Brain microvascular endothelial cell (primary cell): ENCODE measurements at places on chromosomes 5 and 9.

GRCh38 chr9:93667627-93668026 lies 91.2 kb downstream of the PHF2 start:
- no peak for DNase-seq

DNA sequence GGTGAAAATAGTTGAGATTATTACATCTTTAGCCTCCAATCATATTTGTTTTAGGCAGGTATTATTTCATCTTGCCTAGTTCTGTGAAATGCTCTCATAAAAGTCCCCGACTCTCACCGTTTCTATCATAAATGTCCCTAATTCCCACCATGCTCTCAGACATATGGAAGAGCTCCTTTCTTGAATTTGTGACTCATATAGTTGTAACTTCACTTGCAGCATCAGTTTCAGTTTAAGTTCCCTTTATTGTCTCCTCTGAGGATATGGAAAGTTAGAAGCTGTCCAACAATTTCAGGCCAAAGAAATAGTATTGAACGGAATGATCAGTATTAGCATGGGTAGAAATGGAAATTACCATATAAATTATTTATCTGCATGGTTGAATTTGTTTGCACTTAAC lies 187.5 kb upstream of the NR4A3 start:
- no peak for DNase-seq

- no peak for DNase-seq
These were observed 271.0 kb upstream of the RIOK2 start for GRCh38 chr5:97454015-97454414.

GRCh38 chr9:16289639-16290038 lies 580.8 kb downstream of the BNC2 start:
- no peak for DNase-seq

DNA sequence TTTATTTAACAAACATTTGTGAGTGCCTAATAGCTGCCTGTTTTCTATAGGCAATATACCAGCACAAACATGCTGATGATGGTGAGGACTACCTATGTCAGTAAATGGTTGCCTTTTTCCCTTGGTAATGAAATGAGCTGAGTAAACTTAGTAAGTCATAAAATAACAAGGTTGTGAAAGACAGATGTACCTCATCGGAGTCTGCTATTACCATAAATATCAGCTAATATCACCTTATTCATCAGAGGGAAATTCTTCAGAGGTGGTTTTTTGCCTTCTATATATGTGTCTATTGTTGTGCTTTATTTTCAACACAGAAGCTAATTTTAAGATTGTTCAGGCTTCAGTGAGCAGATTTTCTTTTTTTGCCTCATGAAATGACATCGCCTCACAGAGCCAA lies 1040.5 kb downstream of the DTWD2 start:
- no peak for DNase-seq

DNA sequence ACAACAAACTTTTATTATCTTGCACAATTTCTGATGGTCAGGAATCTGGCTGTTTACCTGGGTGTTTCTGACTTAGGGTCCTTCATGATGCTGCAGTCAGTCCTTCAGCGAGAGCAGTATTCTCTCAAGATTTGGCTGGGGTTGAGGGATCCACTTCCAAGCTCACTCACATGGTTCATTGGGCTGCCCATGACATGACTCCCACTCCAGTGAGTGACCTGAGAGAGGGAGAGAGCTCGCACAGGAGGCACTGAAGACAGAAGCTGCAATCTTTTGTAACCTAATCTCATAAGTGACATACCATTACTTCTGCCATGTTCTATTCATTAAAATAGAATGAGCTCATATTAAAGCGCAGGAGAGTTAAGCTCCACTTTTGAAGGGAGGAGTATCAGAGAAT lies 212.6 kb downstream of the SPATA31D1 start:
- DNase-seq, result no peak

DNA sequence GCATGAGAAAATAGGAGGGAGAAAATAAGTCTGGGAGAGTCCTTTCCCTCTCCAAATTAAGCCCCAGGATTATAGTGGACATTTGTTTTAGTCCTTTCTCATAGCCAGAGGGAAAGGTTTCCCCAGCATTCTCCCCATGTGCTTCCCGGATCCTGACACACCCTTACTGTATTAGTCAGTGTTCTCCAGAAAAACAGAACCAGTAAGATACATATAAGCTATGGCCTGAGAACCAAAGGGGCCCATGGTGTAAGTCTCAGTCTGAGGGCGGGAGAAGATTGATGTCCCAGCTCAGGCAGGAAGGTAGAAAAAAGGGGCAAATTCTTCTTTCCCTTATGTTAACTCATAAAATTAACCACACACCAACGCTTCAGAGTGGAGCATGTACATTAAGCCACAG lies 25.6 kb upstream of the SPATA31D4 start:
- no peak for DNase-seq

DNA sequence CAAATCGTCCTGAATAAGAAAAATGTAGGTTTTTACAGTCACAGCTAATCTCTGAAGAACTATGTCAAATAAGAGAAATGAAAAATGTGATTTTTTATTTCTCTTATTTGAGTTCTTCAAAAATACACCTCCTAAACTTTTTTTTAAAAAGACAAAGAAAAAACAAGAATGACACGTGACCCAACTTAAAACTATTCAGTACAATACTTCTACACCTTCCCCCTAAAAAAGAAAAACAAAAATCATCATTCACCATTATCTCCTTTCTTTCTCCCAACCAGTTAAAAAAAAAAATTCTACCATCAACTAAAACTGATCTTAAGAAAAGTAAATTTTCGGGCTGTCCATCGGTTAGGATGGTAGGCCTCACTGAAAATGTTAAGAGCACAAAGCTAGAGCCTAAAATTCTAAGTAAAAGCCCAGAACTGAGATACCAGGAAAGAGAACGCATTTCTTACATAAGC lies 2.1 kb downstream of the RNF145 start:
- no peak for DNase-seq

DNA sequence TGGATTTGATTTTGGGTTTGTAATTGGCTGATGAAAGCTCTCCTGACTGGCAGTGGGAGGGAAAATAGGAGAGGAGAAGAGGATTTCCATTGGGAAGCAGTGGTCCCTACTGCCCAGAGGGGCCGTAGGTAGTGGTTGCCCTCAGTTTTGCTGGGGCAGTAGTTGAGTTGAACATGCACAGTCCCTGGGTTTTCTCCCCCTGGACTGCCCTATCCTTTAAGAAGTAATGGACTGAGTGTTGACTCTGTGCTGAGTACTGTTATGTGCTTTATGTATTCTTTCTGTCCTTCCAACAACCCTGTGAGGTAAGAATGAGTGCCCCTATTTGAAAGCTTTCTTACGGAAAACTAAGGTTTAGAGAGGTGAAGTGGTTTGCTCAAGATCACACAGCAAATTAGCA lies 111.2 kb upstream of the RPS23 start:
- no peak for DNase-seq

- no peak for DNase-seq
These were observed 10.1 kb upstream of the NXNL2 start for GRCh38 chr9:88524911-88525310.

DNA sequence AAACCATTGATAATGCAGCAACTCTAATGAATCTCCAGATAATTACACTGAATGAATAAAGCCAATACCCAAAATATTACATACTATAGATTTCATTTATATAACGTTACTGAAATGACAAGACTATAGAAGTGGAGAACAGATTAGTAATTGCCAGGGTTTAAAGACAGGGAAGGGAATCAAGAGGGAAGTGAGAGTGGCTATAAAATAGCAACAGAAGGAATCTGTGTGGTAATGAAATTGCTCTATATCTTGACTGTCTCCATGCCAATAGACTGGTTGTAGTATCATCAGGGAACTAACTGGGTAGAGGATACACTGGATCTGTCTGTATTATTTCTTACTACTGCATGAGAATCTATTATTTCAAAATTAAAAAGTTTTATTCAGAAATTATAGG lies 396.5 kb upstream of the RPS23 start:
- DNase-seq, result no peak

DNA sequence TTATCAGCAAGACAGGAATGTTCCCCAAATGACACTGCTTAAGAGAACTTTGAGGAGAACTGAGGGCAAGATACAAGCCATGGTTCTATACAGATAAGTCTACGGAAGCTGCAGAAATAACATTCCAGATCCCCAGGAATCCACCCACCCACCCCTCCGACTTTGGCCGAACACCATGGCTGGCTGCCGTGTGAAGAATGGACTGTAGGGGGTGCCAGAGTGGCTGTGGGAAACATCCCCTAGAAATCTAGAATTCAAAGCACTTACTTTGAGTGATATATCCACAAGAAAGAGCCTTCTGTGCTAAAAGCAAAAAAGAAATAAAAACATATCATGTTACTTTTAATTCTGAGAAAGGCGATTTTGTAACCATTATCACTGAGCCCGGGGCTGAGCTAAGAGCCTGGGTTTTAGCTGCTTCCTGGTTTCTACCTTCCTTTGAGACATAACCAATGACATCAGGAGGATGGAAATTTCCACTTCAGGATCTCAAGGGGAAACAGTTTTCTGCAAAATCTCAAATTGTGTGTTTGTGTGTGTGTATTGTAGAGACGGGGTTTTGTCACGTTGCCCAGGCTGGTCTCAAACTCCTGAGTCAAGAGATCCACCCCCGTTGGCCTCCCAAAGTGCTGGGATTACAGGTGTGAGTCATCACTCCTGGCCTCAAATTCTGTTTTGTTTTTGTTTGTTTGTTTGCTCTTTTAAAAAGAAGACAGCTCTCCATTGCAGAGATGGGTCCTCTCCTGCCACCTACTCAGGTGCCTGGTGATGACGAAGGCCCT lies 36.4 kb downstream of the GGTA1 start:
- DNase-seq, result peak; percentile 69

GRCh38 chr5:74257060-74257527 lies 383.4 kb downstream of the ENC1 start:
- DNase-seq, result no peak

GRCh38 chr5:93107805-93108520 lies 473.1 kb downstream of the NR2F1-AS1 start:
- DNase-seq, result no peak

- no peak for DNase-seq
These were observed 97.4 kb downstream of the GAPVD1 start for GRCh38 chr9:125359011-125359410.

DNA sequence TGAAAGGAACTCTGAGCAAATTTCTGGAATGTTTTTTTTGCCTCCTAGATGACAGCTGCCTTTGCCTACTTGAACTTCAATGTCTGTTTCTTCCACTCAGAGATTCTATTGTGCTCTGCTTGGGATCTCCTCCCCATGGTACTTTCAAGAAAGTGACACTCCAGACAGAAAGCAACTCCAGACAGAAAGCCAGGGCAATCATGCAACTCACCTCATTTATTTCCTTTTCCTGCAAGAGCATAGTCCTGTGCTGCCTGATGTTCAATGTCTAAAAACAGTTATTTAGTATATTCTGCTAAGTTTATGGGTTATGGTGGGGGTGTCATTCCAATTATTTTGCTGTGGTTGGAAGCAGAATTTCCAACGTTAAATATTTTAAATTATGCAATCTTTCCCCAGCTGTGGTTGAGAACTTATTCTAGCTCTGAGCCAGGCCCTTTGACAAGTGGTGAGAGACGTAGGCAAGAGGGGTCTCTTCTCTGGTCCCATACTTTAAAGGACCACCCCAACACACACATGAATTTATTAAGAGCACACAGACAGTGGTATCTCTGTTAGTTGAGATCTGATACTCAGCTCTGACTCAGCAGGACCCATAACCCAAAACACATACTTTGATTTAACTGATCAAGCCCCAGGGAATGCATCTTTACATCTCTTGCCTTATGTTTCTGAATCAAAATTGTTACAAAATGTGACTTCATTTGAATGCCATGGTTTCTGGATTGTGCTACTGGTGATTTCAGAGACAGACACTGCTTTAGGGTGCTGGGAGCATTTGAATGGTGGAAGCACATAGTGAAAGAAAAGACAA lies 39.5 kb upstream of the MAMDC2 start:
- DNase-seq, result peak; percentile 37

GRCh38 chr9:100595391-100596199 lies 17.7 kb downstream of the CAVIN4 start:
- DNase-seq, result peak; percentile 64

- DNase-seq, result peak; percentile 60
These were observed 72.9 kb downstream of the BAAT start for GRCh38 chr9:101311758-101312420.

- DNase-seq, result peak; percentile 83
These were observed 132.7 kb downstream of the PDE4D start for GRCh38 chr5:59760785-59761348.

GRCh38 chr9:86079865-86080469 lies 19.4 kb downstream of the GOLM1 start:
- no peak for DNase-seq

- no peak for DNase-seq
These were observed 456.2 kb upstream of the NMUR2 start for GRCh38 chr5:152861231-152861630.

DNA sequence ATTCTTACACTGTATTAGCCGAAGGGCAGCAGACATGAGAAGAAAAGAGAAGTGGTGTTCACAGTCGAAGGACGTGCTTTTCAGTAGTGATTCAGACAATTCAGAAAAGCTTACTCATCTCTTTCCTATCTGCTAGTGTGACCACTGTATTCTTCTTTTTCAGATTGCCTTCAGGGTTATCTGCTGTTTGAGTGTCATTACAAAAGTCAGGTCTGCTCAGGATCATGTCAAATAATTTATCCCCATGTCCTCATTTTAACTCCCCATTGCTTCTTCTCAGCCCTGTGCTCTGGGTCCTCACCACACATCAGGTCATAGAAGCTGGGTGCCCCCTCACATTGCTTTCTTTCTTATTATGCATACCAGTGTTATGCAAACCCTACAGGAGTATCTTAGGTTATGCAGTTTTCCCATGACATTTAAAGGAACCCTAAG lies 394.0 kb downstream of the CETN3 start:
- peak; percentile 71 for DNase-seq

GRCh38 chr9:77916820-77917219 lies 114.8 kb downstream of the GNAQ start:
- no peak for DNase-seq

DNA sequence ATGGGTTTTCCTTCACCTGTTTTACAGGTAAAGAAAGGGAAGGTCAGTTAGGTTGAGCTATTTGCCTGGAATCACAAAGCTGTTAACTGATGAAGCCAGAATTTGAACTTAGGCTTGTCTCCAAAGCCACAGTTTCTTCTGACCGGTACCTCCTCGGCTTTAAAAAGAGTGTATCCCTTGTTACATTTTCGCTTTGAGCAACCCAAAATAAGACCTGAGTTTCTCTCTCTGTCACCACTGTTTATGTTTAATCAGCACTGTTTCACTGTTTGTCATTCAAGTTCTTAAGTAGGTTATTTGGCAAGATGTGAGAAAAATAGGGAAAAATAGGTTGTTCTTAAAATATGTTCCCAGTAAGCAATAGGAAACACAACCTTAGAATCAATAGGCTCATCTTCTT lies 84.6 kb downstream of the VCAN start:
- no peak for DNase-seq

DNA sequence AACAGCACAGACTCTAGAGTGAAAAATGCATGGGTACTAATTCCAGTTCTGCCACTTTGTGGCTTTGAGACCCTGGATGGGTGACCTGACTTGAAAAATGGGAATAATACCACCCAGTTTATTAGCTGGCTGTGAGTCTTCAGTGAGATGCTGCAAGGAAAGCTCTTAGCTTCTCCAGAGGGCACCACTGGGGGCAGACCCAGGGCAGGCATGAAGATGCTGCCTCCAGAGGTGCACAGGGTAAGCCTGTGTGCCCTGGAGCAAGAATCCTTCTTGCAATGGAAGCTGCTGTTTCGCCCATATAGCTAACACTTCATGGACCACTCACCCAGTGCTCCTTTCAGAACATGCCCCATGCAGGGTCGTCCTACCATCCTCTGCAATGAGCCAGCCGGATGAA lies 75.7 kb downstream of the C5orf15 start:
- no peak for DNase-seq

GRCh38 chr5:78649211-78649695 lies 681 bp upstream of the LHFPL2 start:
- DNase-seq, result peak; percentile 37

- no peak for DNase-seq
These were observed 149.0 kb upstream of the ITGA1 start for GRCh38 chr5:52638732-52639131.
